ENCODE measurements at places on chromosomes 13 and 19.

DNA sequence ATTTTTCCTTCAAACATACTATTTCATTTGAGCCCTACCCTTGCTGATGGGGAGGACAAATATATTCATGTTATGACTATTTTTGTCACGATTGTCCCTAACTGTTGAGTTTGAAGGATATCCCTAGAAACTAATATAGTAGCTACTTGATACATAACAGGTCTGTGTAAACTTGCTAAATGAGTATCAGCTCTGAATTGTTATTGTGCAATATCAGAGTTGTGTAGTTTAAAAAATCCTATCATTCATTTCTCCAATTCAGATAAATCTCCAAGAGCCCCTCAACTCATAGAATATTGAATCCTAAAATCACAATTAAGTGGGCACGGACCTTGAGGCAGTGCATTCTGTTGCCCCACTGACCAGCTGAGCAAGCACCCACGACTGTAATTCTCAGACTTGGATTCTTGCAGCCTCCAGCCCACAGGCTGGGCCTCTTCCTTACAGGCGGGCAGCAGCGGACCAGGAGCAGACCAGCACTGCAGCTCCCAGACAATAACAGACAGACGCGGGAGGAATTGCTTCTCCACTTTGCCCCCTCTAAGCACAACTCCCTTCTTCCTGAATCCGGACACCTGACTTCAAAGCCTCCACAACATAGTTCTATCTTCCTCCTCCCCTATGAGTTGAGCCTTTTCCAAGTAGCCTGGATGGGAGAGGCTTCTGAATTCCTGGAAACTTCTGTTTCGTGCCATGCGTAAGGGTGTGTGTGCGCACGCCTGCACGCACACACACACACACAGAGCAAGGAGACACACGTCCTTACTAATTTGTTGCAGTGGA is 337.6 kb upstream of the ARGLU1 start:
- DNase-seq = no peak

DNA sequence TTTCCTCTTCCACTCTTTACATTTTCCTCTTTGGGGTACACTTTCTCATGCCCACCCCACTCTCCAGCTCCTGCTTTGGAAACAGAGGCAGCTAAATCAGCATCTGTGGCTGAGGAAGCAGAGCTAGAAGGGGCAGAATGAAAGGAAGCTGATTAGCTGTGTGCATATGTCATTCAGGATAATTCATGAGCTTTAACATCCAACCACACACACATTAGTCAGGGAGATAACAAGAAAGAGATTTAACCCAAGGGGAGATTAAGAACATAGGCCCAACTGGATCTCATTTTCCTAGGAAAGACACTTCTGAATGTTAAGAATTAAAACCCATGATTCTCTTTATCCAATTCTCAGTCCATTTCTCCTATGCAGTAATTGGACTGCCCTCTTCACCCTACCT is 405.5 kb downstream of the TBC1D4 start:
- no peak for DNase-seq

- no peak for DNase-seq
These were observed 118.0 kb upstream of the ZNF536 start for GRCh38 chr19:30254158-30254557.

GRCh38 chr13:107712145-107712860 is 503.0 kb downstream of the LIG4 start:
- DNase-seq = no peak

GRCh38 chr19:16309643-16310042 is 15.0 kb upstream of the KLF2 start:
- DNase-seq = no peak

GRCh38 chr19:769616-770015 is 18.7 kb downstream of the MISP start:
- DNase-seq = no peak

- DNase-seq = no peak
These were observed 10.0 kb upstream of the FLT3 start for GRCh38 chr13:28110414-28110813.

DNA sequence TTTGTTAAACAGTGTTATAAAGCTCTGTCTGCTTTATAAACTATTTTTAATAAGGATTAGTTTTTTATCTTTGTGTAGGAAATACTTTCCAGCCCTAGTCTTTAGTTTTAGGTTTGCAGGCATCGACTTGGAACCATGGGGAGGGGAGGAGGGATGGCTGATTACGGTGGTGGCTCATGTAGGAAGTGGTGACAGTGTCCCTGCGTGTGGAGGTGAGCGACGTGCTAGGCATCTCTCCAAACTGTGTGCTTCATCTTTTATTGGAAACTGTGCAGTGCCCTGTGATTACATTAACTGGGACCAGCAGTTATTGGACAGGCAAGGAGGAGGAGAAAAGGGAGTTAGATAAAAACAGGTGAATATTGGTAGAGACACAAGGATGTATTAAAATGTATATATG is 203.8 kb downstream of the ATP8A2 start:
- DNase-seq = no peak

GRCh38 chr13:109412283-109412901 is 374.0 kb downstream of the IRS2 start:
- no peak for DNase-seq

DNA sequence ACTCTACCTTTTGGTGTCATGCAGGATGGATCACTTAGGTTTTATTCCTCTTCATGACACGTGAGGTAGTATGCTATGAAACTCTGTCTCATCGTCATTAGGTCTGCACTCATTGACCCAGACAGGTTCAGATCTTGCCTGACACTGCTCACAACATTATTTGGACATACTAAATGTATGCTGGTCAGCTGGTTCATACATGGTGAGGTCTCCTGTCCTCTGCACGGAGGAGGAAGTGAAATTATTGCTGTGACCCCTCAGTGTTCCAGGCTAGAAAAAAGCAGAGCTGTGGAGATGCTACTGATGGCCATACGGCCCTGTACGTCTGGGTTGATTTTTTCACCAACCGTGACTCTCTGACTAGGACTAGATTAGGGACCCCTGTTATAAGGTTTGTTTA is 35.8 kb downstream of the LATS2 start:
- DNase-seq = peak; percentile 9

GRCh38 chr13:43805681-43806128 is 18.9 kb upstream of the ENOX1 start:
- DNase-seq = no peak

- no peak for DNase-seq
These were observed 28.4 kb downstream of the KDM4B start for GRCh38 chr19:4997297-4997696.

- DNase-seq = no peak
These were observed 4.5 kb downstream of the BICRA start for GRCh38 chr19:47613165-47614020.

- no peak for DNase-seq
These were observed 1220.5 kb upstream of the SLC10A2 start for GRCh38 chr13:104286566-104287290.

- no peak for DNase-seq
These were observed 48.6 kb upstream of the EEF1AKMT1 start for GRCh38 chr13:20822406-20822805.

DNA sequence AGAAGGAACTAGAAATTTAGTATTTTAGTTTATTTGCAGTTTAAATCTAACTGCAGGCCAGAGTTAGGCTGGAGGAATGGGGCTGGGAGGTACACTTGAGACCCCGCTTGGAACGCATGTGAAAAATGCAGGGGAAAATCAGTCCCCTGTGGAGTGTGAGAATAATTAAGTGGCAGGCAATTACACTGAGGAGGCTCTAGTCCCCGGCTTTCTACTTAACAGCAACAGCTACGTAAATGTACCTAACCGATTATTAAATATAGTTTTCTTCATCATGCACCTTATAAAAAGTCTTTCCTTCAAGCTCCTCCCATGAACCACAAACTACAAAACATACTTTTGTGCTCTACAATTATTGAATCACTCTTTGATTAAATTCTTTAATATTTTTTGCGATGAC is 804 bp downstream of the ZNF708 start:
- no peak for DNase-seq

GRCh38 chr13:98536729-98537128 is 40.2 kb downstream of the STK24 start:
- DNase-seq = no peak

GRCh38 chr19:33734913-33735312 is 61.8 kb upstream of the KCTD15 start:
- DNase-seq = no peak

DNA sequence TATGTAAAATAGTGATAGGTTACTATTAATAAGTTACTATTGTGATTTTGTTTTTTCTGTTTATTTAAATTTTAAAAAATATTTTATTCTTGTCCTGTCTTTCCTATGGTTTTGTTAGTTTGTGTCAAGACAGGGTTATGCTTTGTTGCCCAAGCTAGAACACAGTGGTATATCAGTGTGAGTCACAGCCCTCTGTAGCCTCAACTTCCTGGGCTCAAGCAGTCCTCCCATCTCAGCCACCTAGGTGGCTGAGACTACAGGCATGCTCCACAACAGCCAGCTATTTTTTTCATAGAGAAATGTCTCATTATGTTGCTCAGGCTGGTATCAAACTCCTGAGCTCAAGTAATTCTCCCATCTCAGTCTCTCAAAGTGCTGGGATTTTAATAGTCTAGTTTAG is 99.5 kb downstream of the ZNF675 start:
- DNase-seq = no peak

DNA sequence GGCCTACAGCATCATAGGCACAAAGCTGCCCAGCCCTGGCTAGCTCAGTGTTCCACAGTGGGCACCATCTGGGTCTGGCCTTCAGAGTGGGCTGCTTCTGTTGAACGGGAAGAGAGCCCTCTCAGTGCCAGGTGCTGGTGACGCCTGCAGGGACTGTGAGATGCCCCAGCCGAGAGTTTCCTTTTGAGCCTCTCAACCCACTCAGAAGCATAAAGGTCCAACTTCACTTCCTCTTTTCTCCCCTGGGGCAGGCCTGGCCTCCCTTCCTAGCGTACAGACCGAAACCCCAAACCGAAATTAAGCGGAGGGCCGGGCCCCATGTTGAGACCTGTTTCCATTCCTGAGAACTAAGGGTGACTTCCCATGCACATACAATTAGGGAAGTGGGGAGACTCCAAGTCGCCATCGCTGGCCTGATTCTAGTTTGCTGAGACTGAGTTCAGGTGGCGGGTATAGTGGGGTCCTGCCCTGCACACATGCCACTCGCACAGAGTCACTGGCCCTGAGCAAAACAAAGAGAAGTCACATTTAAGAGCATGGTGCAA is 6.9 kb downstream of the RAB8A start:
- DNase-seq = no peak

DNA sequence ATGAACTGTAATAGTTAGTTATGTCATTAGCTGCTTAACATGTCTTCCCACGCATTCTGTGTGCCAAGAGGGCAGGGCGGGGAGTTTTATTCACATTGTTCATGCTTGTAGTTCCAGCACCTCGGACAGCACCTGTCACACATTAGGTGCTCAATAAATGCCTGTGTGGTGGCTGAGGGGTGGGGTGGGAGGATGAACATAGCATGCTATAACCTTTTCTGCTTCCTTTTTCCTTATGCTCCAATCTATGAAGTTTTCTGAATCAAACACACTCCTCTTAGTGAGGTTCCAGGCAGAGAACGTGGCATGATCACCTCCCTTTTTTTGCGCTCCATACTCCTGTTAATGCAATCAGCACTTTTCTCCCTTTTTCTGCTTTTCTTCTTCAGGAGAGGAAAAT is 15.8 kb upstream of the PTPRS start:
- DNase-seq = no peak

DNA sequence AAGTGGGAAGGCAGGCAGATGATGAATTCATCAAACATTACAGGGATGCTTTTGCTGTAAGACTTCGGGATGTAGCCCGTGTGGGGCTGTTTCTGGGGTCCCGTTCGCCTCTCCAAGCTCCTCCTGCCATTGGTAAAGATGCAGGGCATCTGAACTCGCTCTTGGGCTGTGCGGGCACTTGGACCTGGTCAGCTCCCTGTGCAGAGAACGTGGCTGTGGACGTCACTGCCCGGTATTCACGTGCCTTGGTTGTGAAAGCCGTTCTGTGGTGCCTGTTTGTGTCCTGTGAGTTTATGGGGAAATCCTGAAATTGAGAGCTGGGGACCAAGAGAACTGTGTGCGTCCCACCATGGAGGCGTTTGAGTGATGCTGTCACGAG is 5.4 kb downstream of the TFDP1 start:
- DNase-seq = no peak

DNA sequence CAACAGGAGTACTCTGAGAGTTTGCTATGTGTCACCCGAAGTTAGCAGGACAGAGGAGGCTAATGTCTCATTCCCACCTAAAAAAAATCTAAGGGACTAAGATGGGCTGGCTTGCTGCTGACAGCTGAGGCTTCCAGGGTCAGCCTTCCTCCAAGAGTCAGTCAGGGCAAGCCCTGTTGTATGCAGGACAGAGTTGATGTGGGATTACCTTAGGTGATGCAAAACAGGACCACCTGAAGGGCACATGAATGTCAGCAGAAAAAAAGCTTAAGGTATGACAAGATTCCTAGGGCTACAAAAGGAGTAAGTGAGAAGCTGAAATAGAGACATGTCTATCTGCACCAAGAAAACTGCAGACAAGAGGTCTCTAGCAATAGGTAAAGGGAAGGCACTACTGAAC is 151.5 kb downstream of the NHLRC3 start:
- no peak for DNase-seq

DNA sequence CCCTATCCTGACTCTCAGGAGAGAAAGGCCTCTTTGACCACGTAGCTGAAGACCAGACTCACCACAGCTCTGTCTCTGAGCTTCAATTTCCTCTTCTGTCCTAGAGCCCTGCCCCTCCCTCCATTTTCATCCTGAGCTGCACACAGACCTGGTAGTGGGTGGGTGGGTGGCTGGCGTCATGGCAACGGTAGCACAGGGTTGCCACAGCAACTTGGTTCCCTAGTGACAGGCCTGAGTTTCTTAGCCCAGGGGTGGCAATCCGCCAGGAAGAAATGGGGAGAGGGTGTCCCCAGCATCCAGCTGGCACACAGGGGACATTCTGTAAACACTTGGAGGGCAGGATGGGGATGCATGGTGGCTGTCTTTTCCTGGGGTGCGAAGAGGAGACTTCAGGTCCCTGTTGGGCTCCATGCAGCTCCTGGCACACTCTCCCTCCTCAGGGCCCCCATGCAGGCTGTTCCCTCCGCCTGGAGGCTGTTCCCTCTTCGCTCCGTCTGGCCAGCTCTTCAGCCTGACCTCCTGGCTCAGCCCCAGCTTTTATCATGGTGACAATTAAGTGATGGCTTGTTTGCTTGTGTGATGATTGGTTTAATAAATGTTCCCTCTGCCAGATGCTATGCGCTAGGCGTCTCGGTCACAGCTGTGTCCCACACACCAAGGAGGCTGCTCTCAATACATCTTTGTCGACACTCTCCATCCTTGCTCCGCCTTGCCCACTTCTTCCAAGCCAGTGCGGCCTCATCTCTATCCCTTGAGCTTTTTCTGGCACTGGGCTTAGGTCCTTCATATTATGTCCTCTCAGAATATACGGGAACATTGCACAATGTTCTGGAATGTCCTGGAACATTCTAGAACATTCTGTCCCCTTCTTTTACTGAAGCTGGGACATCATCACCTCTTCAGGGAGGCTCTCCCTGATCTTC is 7.4 kb upstream of the KLHL26 start:
- DNase-seq = no peak

DNA sequence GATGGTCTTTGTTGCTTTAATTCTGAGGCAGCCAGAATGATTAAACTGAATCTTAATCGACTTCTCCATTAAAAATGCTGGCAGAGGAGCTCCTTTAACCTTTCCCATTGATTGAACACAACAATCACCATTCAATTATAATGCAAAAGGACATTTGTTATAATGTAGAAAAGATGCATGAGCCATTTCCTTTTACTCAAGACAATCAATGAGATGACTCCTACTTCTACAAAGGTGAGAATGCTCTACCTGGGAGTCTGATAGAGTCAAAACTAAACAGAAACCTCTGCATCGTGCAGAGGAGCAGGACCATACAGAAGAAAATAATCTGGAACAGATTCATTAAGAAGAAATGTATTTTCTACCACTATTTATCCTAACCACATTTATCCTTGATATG is 253.6 kb upstream of the DACH1 start:
- no peak for DNase-seq

- DNase-seq = no peak
These were observed 54.8 kb downstream of the GATAD2A start for GRCh38 chr19:19460258-19460731.

Measured in mesenteric fat pad (tissue), 1 donor.